ENCODE measurements at places on chromosomes 16 and 17.

DNA sequence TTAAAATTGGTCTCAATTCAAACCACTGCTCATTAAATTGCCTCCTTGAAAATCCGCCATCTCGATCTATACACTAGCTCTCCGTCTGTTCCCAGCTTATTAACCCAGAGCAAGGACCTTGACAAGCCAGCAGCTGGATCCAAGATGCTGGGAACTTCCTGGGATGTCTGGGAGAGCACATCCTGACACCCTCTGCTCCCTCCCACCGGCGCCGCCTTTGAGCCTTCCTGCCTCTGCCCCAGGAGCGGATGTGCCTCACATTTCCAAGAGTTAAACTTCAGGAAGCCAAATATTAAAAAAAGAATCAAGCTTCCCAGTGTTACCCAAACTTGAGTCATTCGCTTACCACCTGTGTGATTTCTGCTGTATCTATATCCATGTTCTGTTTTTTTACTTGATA lies 107.9 kb downstream of the HAPSTR1 start:
- no peak for DNase-seq

DNA sequence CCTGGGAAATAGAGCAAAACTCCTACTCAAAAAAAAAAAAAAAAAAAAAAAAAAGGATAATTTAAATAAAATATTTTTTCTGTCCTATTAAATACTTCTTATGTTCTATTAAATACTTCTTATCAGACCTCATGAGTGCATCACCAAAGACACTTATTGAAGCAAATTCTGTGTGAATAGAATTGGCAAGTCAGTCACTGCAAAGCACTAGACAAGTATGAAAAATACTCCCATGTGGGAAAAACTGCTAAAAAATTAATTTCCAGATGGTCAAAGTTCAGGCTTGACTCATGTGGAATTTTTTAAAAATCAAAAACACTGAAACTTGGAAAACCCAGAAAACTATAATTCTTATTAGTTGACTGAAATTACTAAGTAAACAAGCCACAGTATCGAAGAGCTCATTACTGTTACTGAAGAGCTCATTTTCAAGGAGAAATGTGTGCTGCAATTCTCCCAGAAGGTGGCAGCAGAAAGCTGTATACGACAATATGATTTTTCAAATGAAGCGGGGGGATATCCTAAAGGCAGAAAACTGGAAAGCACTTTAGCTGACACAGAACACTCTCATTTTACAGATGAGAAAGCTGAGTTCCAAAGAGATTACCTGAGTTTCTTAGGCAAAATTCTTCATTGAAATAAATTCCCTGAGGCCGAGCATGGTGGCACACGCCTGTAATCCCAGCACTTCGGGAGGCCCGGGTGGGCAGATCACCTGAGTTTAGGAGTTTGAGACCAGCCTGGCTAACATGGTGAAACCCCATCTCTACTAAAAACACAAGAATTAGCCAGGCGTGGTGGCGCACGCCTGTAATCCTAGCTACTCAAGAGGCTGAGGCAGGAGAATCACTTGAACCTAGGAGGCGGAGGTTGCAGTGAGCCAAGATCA lies 15.9 kb upstream of the FBXO47 start:
- peak; percentile 78 for DNase-seq

- DNase-seq = peak; percentile 77
Measured at GRCh38 chr16:89828199-89828869, at the start of gene SPIRE2. SPIRE2 (plus strand) TSS chr16:89828475; CDS start chr16:89828551, 76 bp downstream.

GRCh38 chr17:7883781-7884386 lies 4.7 kb upstream of the CHD3 start:
- peak; percentile 53 for DNase-seq

GRCh38 chr17:78266771-78267170 lies 35.3 kb downstream of the TMEM235 start:
- no peak for DNase-seq

- peak; percentile 86 for DNase-seq
Measured at GRCh38 chr17:7838090-7839075, 4.4 kb downstream of the KDM6B start.
